ENCODE measurements at places on chromosomes 16 and 17.

- DNase-seq: no peak
Measured at GRCh38 chr17:61314368-61315078, 85.1 kb upstream of the TBX2 start.

GRCh38 chr16:49886554-49887094 is 30.7 kb upstream of the ZNF423 start:
- DNase-seq: no peak

GRCh38 chr16:46728806-46729205 is 19.3 kb downstream of the MYLK3 start:
- DNase-seq: no peak

GRCh38 chr16:80084163-80084562 is 456.6 kb upstream of the DYNLRB2 start:
- no peak for DNase-seq

DNA sequence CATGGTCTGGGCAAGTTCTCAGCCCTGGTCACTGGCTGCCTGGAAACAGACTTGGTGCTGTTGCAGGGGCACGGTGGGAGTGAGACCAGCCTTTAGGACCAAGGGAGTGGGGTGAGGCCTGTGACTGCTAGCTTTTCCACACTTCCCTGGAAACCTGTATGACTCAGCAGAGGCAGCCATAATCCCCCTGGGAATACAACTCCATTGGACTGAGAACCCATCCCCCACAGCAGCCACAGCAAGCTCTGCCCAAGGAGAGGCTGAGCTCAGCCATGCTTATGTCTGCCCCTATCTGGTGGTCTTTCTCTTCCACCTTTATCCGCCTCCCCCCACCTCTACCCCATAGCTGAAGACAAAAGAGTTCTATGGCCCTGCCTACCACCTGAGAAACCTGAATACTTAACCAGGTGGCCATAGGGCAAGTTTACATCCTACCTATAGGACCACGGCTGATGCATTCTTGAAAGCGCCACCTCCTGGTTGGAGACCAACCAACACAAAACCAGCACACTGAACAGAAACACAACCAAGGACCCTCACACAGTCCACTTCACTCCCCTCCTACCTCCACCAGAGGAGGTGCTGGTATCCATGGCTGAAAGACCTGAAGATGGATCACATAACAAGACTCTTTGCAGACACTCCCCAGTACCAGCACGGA is 816.2 kb upstream of the SOX9 start:
- no peak for DNase-seq

DNA sequence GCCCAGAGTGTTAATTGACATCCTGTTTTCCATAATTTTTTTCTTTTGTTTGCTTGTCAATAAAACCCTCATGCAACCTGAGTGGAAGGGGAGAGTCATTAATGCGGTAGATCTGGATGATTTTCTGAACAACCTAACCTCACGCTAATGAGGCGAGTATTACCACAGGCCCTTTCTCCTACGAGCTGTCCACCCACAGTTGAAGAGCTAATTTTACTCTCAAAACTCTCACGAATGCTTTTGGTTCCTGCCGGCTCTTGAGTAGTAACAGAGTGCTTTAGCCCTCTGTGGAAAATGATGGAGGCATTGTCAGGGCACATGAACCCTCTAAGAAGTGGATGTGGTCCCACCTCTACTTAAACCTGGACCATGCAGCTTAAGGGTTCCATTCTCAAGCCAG is 491.3 kb upstream of the RBFOX1 start:
- DNase-seq: no peak

- no peak for DNase-seq
Measured at GRCh38 chr17:20988896-20989295, 53.9 kb downstream of the USP22 start.
